ENCODE measurements at places on chromosomes 16 and 17. TPM values are rescaled to one million over a fixed set of nuclear protein-coding genes. Genes with fewer than 3 reads are reported as not detected.

KRT33B gene
- 0.06 TPM for polyA plus RNA-seq

DNA sequence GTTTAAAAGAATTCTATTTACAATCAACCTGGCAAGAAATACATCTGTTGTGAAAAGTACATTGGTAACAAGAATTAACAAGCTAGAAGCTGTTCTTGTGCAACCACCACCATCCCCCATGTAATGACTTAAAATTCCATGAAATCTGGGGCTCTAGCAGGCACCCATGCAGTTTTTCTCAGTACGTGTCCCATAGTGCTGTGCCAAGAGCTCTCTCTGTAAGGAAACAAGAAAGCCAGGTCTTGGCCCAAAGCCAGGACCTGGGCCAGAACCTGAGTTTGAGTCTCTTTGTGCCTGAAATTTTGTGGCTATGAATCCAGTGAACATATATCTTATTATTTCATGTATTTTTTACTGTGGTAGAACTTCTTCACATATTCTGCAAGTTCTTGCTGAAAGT lies 46.6 kb downstream of the NUP93 start:
- DNase-seq = no peak

DNA sequence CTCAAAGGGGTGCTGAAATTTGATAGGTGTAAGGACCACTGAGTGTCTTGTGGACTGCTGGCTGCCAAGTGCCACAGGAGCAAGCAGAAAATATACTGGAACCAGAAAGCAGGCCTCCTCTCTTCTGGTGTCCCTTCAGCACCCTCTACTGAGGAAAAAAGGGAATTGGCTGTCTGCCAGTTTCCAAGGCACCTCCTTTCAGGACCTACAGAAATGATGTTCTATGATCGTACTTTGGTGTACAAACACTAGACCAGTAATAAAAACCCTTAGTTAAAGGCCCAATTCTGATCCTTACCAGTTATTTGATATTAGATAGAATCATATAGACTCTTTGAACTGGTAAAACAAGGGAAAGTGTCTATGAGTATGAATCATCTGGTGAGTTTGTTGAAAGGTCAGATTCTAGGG lies 35.8 kb upstream of the BCAS3 start:
- peak; percentile 59 for DNase-seq

NPTX1 gene
- polyA plus RNA-seq = 0.14 TPM

DNA sequence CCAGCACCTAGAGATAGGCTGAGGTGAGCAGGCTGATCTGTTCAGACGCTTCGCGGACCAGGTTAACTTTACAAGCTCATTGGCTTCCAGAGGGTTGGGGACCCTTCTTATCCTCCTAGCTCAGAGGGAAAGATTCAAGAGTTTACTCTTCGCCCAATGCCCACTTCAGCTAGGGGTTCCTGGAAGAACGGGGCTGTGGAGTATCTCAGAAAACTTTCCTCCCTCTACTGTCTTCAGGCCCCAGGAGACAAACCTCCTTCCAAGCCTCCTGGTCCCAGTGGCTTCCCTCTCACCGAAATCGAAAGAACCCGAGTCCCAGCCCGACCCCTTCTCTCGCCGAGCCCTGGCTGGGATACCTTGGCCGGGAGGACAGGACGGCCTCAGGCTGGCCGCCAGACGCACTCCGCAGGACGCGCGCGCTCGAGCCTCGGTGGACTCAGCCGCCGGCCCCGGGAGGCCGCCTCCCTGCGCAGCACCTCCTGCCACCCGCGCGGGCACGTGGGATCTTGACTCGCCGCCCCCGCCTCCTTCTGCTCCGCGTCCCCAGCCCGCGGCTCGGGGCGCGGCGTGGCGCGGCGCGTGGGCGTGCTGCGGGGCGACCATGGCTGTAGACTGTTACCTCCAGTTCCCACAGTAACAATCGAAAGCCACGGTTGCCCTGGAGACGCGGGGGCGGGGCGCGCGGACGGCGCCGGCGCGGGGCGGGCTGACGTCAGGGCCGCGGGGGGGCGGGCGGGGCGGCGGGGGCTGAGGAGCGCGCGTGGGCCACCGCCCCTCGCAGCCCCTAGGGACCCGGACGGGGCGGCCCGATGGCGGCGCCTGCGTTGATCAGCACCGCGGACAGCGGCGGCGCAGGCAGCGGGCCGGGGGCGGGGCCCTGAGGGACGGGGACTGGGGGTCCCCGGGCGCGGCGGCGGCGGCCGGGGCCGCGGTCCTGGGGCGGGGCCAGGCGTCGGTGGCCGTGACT lies 5.3 kb upstream of the HIC1 start:
- DNase-seq = peak; percentile 74

DNA sequence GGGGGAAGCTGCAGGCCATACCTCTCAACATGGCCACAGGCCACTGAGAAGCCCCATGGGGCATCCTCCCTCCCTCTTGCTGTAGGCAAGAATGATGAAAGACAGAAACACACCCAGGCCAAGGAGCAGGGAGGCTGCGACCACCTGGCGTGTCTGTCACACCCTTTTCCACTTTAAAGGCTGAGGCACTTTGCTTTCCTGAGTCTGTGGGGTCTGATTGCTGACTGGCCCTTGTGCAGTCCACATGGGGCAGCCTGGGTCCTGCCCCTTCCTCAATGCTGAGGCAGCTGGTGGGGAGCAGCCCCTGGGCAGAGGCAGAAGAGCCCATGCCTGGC lies 8.7 kb downstream of the TMEM204 start:
- DNase-seq = no peak

DNA sequence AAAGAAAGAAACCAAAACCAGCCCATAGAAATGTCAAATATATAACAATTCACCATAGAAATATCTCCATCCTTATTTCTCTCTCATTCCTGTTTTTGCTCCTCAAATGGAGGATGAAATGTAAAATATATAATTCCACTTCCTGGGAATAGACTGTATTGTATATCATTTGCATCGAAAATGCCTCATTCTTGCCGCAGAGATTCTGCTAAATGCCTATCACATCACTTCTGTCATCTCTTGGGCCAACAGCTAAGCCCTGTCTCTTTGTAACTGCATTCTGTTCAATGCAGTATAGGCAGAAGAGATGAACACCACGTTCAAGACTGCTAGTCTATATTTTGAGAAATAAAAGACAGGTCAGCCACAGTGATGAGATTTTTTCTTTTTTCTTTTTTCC lies 956.3 kb upstream of the SOX9 start:
- DNase-seq = no peak

SMG6 gene
- polyA plus RNA-seq = 6.1 TPM

DNA sequence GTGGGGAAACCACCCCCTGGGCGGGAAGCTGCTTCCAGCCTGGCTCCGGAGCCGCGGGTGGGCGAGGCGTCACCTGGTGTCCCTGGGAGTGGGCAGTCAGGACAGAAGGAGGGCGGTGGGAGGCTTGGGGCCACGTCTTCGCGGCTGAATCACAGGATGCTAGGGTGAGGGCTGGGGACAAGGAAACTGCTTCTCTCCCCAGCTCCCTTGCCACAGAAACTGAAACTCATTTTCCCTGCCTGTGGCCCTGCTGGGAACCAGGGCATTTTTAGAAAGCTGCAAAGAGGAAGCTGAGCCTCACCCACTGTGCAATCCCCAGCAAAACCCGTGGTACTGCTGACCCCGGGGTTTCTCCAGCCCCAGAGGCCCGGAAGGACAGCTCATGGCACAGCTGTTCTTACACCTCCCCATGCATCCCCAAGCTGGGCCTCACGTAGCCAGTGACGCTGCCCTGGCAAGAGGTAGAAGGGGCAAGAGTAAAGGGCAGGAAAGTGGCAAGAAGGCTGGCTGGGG lies 8.2 kb downstream of the RHBDF2 start:
- peak; percentile 81 for DNase-seq

MT1A gene
- 0.65 TPM for polyA plus RNA-seq

KRT27 gene
- polyA plus RNA-seq = 0.03 TPM

DNA sequence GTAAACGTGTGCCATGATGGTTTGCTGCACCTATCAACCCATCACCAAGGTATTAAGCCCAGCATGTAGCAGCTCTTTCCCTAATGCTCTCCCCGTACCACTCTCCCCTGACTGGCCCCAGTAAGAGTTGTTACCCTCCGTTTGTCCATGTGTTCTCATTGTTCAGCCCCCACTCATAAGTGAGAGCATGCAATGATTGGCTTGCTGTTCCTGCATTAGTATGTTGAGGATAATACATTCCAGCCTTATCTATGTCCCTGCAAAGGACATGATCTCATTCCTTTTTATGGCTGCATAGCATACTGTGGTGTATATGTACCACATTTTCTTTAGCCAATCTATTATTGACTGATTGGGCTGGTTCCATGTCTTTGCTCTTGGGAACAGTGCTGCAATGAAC lies 1294.9 kb upstream of the CDH8 start:
- DNase-seq = no peak
